ENCODE measurements at places on chromosomes 12 and 14. TPM values are rescaled to one million over a fixed set of nuclear protein-coding genes. Genes with fewer than 3 reads are reported as not detected.
A peak's percentile ranks its signal among the peaks of the same experiment; 100 is the strongest.

The MSI1 gene
- total RNA-seq, result 51.9 TPM

The ZFHX2 gene
- total RNA-seq, result 27.0 TPM

The PTHLH gene
- total RNA-seq, result not detected

The LGR5 gene
- 0.15 TPM for total RNA-seq

- H3K27ac ChIP-seq, result no peak overlapping the region
- DNase-seq, result no peak
- no peaks in the 10 kb centered on the region for H3K4me1 ChIP-seq
- no peaks in the 10 kb centered on the region for H3K27me3 ChIP-seq
- H3K36me3 ChIP-seq, result no peaks in the 10 kb centered on the region
Measured at GRCh38 chr12:98291828-98292227, 223.6 kb upstream of the TMPO start.

- no peak for DNase-seq
- no peaks in the 10 kb centered on the region for H3K4me1 ChIP-seq
Measured at GRCh38 chr12:45464699-45465098, 248.8 kb downstream of the ANO6 start.

GRCh38 chr12:116903818-116904217, 6.9 kb upstream of the FBXW8 start:
- no peak overlapping the region for H3K4me3 ChIP-seq
- H3K27ac ChIP-seq, result no peak overlapping the region
- H3K4me1 ChIP-seq, result no peaks in the 10 kb centered on the region
- no peaks in the 10 kb centered on the region for H3K27me3 ChIP-seq

DNA sequence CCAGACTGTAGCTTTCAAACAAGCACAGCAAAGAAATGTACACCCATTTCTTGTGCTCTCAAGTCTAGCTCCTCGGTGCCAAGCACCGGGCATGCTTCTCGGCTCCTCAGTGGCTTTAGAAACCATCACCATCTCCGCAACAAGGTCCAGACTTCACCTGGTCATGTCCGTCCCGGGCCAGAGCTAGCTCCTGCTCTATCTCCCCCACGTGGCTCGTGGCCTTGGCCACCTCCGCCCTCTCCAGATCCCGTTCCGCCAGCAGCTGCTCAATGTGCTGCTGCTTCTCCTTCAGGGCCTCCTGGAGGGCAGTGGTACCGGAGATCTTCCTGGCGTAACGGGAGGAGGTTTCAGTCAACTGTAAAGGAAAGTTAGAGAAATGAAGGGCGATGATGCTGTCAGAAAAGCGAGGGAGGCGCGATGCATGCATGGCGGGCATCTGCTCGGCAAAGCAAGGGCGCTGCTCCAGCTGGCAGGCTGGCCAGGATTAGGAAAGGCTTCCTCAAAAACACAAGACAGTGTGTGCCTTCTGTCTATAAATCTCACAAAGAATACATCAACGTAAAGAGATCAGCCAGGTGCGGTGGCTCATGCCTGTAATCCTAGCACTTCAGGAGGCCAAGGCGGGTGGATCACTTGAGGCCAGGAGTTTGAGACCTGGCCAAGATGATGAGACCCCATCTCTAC, 67.4 kb downstream of the CLIP1 start:
- no peak overlapping the region for H3K4me3 ChIP-seq
- no peak for DNase-seq
- H3K27ac ChIP-seq, result no peak overlapping the region
- no peaks in the 10 kb centered on the region for H3K36me3 ChIP-seq

- no peak overlapping the region for H3K27ac ChIP-seq
- DNase-seq, result no peak
- H3K4me1 ChIP-seq, result no peaks in the 10 kb centered on the region
Measured at GRCh38 chr12:6394398-6394797, 10.4 kb downstream of the LTBR start.

- H3K4me3 ChIP-seq, result no peak overlapping the region
- H3K36me3 ChIP-seq, result no peaks in the 10 kb centered on the region
- DNase-seq, result no peak
- H3K27ac ChIP-seq, result no peak overlapping the region
- no peaks in the 10 kb centered on the region for H3K27me3 ChIP-seq
Measured at GRCh38 chr12:124498275-124499189, 68.9 kb downstream of the NCOR2 start.

- H3K36me3 ChIP-seq, result no peaks in the 10 kb centered on the region
- H3K27ac ChIP-seq, result no peak overlapping the region
- no peaks in the 10 kb centered on the region for H3K27me3 ChIP-seq
- no peak for DNase-seq
- H3K4me1 ChIP-seq, result peaks cover 4% of the 10 kb centered on the region
Measured at GRCh38 chr12:66756631-66757030, 77.8 kb upstream of the GRIP1 start.

DNA sequence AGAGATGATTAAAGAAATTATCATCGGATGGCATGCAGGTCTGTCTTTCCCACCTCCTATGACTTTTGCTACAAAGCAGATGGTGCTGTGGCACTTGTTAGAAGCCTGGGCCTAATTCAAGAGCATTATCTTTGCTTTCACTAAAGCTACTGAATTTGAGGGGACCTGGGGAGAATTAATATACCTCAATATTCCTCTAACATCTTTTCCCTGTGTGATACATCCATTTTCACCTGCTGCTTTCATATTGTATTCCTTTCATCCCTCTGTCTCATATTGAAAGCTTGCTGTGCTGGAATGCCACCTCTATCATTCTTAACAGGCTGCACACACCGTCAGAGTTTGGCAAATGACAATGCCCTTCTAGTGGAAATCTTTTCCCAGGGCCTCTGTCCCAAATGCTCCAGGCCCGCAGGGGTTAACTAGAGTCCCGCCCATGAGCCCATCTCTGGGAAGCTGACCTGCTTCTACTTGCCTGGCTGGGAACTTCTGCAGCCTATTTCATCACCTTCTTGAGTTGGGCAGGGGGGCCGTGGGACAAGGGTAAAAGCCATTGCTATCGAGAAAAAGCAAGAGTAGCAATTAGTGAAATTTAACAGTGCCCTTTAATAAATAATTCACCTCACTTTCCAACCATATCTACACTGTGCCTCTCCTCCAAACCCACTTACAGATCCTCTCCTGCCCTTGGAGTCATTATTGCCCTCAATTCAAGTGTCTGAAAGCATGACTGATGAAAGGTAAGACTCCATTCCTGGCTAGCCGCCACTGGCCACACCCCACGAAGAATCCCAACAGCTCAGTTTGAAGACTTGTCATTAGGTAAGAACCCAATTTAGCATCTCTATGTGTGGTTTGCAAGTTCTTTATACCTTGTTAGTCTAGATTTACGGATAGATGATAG, 126.7 kb upstream of the BTG1 start:
- no peak for DNase-seq
- H3K27me3 ChIP-seq, result no peaks in the 10 kb centered on the region
- H3K27ac ChIP-seq, result no peak overlapping the region
- no peaks in the 10 kb centered on the region for H3K36me3 ChIP-seq

GRCh38 chr12:2976581-2976996, 17.4 kb downstream of the TEAD4 start:
- no peaks in the 10 kb centered on the region for H3K27me3 ChIP-seq
- 0 out of 2 replicates have a peak overlapping the region, but pooled peaks have one; percentile 24 for H3K27ac ChIP-seq
- H3K36me3 ChIP-seq, result 0 out of 2 replicates have a peak, but pooled peaks cover 4% of the 10 kb centered on the region
- DNase-seq, result peak; percentile 55

DNA sequence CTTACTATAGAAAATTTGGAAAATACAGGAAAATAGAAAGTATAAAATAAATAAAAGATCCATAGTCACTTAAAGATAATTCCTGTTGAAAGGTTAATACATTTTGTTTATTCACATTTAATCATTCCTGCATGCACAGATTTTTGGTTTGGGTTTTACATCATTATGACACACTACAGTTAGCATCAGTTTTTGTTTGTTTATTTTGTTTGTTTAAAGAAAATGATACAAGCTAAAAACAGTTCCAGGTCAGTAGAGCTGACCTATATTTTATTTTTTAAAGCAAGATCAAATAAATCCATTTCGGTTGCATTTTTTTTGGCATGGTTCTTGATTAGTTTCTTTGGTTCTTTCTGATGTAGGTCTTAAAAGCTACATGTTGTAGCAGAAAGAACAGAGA, 68.8 kb upstream of the CCDC91 start:
- H3K4me3 ChIP-seq, result no peak overlapping the region
- H3K27me3 ChIP-seq, result no peaks in the 10 kb centered on the region
- no peak for DNase-seq
- no peaks in the 10 kb centered on the region for H3K4me1 ChIP-seq
- H3K36me3 ChIP-seq, result no peaks in the 10 kb centered on the region

DNA sequence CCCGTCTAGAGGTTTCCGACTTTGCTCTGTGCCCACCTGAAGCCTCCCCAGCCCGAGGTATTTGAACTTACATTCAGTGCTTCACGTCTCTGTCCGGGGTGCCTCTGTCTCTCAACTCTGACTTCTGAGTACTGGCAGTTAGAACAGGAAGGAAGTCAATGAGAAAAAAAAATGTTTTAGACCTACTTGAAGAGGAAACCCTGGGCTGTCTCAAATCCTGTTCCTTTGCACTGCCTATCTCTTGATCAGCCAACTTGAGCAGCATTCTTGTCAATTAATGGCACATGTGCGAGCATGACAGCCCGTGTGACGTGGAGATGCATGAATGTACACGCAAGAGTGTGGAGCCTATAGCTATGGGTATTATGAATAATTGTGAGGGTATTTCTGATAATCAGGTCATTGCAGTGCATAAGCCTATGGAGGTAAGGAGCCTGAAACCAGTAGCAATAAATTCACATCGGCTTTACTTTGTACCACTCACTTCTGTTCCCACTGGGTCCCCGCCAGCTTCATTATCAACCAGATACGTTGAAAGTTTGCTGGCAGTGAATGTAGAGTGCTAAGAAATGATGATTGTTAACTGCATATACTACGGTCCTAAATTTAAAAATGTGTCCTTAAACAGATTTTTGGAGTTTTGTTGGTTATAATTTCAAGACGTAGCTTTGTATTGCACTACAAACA, at the start of gene ARHGDIB:
Gene ARHGDIB, minus strand, starts transcription at position 136 of the 687 bp plus-strand sequence. CDS start 10,889 bp downstream, outside the sequence.
- no peaks in the 10 kb centered on the region for H3K36me3 ChIP-seq
- H3K4me1 ChIP-seq, result no peaks in the 10 kb centered on the region
- no peak within 1 kb of the TSS for H3K27ac ChIP-seq
- no peaks in the 10 kb centered on the region for H3K27me3 ChIP-seq

- no peak for DNase-seq
- peaks cover 28% of the 10 kb centered on the region for H3K4me1 ChIP-seq
- no peak overlapping the region for H3K4me3 ChIP-seq
- H3K27ac ChIP-seq, result no peak overlapping the region
- no peaks in the 10 kb centered on the region for H3K36me3 ChIP-seq
Measured at GRCh38 chr12:57452181-57452936, 2.7 kb upstream of the INHBE start.

DNA sequence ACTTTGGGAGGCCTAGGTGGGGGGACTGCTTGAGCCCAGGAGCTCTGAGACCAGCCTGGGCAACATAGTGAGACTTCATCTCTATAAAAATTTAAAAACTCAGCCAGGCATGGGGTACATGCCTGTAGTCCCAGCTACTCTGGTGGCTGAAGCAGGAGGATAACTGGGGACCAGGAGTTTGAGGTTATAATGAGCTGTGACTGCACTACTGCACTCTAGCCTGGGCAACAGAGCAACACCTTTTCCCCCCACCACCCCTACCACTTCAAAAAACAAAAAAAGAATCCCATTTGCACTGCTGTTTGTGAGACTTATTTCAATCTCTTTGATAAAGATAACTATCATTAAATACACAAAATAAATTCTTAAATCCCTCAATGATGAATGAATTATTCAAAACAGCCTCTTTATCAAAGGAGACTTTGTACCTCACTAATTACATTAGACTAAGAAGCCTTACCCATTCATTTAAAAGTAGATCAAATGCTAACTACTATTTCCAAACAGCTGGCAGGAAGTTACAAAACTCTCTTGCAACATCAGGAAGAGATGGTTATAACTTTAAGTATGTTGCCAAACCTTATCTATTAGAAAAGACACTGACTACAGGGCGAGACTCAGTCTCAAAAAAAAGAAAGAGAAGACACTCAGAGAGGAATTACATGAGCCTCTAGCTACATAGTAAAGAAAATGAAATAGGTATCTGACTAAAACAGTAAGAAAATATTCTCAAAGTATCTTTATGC, 14.7 kb downstream of the BLTP3B start:
- no peaks in the 10 kb centered on the region for H3K4me1 ChIP-seq
- no peak for DNase-seq
- peaks cover 5% of the 10 kb centered on the region for H3K36me3 ChIP-seq
- no peaks in the 10 kb centered on the region for H3K27me3 ChIP-seq
- no peak overlapping the region for H3K4me3 ChIP-seq
- no peak overlapping the region for H3K27ac ChIP-seq

DNA sequence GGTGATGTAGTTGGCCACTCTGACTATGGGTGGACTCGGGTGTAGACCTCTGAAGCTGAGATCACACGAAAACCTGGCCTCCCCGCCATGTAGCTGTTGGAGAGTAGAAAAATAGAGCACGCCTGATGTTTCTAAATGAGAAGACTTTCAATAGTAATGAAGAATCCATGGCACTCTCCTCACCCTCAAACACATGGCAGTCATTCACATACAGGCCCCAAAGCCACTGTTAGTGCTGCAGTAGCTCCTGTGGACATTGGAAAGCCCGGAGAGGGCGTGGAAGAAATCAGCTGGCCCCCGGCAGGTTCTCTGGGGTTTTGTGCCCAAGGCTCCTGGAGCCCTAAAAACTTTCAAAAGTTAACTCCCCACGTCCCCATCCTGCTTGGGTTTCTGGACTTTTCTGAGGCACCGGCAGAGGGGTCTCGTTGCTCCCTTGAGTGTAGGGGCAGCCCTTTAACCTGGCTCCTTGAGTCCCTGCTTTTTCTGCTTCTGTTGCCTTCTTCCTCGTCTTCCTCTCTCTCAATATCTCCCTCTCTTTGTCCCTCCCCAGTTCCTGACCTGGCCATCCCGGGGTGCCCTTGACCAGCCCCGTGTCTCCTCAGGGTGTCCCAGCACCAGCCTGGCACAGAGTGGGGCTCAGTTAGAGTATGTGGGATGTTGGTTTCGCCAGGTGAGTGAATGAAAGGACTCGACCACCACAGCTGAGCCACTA, 8.3 kb downstream of the MEG3 start:
- H3K36me3 ChIP-seq, result no peaks in the 10 kb centered on the region
- peaks cover 21% of the 10 kb centered on the region for H3K4me1 ChIP-seq
- no peak overlapping the region for H3K4me3 ChIP-seq
- no peaks in the 10 kb centered on the region for H3K27me3 ChIP-seq
- no peak overlapping the region for H3K27ac ChIP-seq
- DNase-seq, result no peak

GRCh38 chr12:56629459-56630179, 507 bp downstream of the BAZ2A start:
- H3K36me3 ChIP-seq, result no peaks in the 10 kb centered on the region
- H3K4me3 ChIP-seq, result peak overlapping the region; percentile 93
- H3K4me1 ChIP-seq, result peaks cover 27% of the 10 kb centered on the region
- DNase-seq, result peak; percentile 52
- peak overlapping the region; percentile 50 for H3K27ac ChIP-seq

GRCh38 chr14:35245051-35245450, 47.1 kb upstream of the PSMA6 start:
- no peak for DNase-seq
- H3K27ac ChIP-seq, result no peak overlapping the region

DNA sequence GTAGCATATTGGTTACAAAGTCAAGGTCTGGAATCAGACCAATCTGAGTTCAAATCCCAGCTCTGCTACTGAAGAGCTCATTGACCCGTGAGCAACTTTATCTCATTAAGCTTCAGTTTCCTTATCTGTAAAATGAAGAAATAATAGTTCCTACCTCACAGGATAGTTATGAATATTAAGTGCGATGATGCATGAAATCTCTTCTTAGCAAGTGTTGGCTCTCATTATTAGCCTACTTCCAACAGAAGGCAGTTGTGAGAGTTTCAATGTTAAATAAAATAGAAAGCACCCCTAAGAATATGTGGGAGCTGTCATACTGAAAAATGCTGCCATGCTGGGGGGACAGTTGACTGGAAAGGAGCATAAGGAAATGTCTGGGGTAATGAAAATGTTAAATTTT, 39.0 kb upstream of the ITPR2 start:
- no peaks in the 10 kb centered on the region for H3K4me1 ChIP-seq
- DNase-seq, result no peak
- no peaks in the 10 kb centered on the region for H3K36me3 ChIP-seq
- H3K4me3 ChIP-seq, result no peak overlapping the region
- no peak overlapping the region for H3K27ac ChIP-seq
- H3K27me3 ChIP-seq, result no peaks in the 10 kb centered on the region
